COLO829 (cell line): ENCODE measurements at places on chromosomes 4 and X.

- DNase-seq = no peak
Observed at GRCh38 chrX:13263560-13264251, 56.1 kb downstream of the ATXN3L start.

DNA sequence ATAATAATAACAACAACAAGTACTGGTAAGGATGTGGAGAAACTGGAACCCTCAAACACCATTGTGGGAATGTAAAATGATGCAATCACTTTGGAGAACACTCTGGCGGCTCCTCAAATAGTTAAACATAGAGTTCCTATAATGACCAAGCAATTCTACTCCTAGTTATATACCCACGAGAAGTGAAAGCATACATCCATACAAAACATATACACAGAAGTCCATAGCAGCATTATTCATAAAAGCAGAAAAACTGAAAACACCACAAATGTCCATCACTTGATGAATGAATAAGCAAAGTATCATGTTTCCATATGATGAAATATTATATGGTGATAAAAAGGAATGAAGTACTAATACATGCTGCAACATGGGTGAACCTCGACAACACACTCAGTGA lies 116.7 kb downstream of the AMELX start:
- no peak for DNase-seq

- DNase-seq = no peak
Observed at GRCh38 chrX:16333453-16333852, 166.2 kb downstream of the MAGEB17 start.

DNA sequence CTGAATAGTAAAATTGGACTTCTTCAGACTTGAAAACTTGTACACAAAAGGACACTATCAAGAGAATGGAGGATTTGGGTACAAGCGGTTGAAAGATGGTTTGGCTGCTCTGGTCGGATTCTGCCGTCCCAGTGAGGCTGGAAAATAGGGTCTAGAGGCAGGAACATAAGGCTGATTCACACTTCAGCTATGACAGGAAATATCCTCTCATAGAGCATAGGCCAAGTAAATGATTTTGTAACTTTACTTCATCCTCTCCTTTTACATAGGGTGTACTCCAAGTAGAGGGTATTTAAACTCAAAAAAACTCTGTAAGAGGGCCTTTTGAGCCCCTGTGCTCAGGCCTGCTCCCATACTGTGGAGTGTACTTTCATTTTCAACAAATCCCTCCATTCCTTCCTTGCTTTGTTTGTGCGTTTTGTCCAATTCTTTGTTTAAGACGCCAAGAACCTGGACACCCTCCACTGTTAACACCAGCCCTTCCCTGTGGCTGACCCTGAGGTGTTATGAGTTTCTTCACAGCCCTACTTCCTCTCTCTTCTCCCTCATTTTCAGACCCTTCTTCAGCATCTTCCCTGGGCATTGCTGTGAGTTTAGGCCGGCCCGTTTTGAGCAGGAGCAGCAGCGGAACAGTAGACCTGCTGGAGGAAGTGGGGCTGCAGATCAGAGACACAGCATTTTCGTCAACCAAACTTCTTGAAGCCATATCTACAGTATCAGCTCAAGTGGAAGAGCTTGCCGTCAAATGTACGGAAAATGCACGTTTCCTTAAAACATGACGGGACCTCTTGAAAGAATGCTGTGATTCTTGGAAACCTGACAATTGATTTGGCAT lies 7.2 kb downstream of the PGAM4 start:
- no peak for DNase-seq

- no peak for DNase-seq
Observed at GRCh38 chr4:40506066-40506465, 123.6 kb downstream of the RBM47 start.

- no peak for DNase-seq
Observed at GRCh38 chrX:16848541-16848940, 21.6 kb downstream of the RBBP7 start.
